ENCODE measurements at places on chromosomes 12 and 14.

DNA sequence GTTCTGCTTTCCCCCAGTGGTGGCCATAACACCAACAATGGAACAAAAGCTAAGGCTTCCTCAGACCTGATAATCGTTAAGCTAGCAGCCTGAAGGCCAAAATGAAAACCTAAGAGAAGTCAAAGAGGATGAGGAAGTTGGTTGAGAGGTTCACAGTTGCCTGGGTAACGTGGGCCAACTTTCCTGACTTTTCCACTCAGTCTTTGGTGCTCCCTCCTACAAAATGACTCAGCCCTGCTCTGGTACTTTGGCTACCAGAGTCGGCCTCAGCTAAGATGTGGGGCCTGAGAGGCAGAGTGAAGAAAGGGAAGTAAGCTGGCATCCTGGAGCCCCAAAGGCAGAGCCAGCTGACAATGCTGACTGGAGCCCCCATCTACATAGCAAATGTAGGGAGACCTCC is 14.9 kb upstream of the FKBP11 start:
- no peak for DNase-seq

DNA sequence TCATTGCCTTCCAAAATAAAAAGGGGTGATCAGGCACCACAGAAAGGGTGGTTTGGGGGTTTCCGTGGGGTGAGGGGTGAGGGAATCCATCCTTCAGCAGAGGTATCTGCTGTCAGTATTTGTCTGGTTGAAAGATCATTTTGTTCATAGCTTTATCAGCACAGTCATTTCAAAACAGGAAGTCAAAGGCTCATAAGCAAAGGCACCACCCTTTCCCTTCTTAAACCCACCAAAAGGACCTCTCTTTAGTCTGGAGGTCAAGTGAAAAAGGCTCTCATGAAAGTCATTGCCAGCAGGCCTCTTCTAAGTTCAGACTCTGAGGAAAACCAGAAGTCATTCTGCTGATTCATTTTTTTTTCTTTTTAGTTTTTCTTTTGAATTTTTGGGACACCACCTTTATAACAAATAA is 6.2 kb downstream of the CHST11 start:
- no peak for DNase-seq

DNA sequence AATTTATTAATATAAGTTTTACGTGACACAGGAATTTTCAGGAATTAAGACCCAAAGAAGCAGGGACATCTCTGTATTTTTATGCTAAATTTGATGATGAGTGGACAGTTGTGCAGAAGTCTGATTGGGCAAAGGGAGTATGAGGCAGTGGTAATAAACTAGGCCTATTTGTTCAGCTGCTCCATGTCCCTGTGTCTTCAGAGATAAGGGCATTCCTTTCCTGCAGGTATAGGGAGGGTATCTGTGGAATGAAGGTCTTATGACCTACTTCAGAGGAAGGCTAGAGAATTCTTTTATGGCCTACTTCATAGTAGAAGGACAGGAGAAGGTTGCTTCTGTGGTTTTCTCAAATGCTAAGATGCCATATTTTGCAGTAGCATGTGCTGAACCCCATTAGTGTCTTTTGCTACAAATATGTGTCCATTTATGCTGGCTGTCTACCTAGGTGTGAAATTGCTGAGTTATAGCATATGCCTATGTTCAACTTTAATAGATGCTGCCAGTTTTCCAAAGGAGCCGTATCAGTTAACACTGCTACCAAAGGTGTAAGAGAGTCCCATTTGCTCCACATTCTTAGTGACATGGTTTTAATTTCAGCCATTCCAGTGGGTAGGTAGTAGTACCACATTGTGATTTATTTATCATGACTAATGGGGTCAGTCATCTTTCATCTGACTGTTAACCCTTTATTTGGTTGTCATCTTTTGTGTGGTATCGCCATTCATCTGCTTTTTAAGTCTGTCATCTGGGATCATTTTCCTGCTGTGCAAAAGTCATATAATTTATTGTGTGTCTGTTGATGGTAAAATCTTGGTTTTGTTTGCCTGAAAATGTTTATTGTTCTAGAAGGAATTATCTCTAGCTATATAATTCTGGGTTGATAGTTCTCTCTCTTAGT is 410.7 kb upstream of the RGS6 start:
- no peak for DNase-seq

- no peak for DNase-seq
Observed at GRCh38 chr12:27965966-27966365, 6.6 kb downstream of the PTHLH start.

- no peak for DNase-seq
Observed at GRCh38 chr14:56664811-56665421, 85.3 kb downstream of the TMEM260 start.

All from left ventricle myocardium superior (tissue), 1 donor.